ENCODE measurements at places on chromosomes 2 and 18.

DNA sequence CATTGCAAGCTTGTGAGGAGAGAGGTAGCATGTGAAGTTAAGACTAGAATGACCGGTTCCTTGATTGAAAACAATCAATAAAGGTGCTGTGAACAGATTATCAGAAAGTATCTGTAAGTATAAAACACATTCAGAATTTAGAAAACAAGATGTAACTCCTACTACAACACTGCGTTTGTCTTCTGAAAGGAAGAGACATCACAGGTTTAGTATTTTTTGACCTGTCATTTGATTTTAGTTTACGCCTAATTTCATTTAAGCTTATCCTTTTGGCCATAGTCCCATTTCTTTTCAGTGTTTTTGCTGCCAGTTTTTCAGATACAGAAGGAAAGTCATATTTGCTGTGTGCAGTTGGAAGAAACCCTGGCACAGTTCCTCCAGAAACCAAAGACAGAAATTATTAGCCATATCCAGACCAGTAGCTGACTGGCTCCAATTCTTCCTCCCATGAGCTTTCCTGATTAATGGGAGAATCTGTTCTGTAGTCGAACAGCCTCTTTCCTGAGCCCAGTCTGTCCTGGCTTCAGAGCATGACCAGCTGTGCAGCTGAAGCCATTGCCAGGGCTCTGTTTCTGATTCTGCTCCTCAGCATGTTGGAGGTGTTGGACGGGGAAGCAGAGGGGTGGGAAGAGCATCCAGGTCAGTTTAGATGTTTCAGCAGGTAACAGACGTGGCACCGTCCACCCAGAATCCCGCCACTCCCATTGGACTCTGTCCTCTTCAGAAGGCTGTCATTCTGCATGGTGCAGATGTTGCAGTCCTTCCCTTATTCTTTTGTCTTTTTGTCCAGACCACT lies 61.0 kb downstream of the CRIM1 start:
- DNase-seq = no peak

GRCh38 chr2:28656937-28657615 lies 94.6 kb upstream of the PPP1CB start:
- DNase-seq = no peak

GRCh38 chr2:171390941-171391516 lies 42.8 kb downstream of the METTL8 start:
- DNase-seq = no peak

DNA sequence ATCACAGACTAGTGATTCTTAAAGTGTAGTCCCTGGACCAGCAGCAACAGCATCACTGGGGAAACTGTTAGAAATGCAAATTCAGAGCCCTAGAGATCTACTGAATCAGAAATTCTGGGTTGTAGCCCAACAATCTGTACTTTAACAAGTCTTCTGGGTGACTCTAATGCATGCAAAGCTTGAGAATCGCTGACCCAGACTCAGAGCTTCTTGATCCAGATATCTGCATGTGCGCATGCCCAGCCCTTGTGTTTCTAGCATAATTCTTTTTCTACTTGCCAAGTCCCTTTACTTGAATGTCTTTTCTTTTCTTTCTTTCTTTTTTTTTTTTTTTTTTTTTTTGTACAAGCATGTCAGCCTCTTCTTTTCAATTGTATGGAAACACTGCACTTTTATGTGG lies 60.4 kb downstream of the FIGN start:
- DNase-seq = no peak

DNA sequence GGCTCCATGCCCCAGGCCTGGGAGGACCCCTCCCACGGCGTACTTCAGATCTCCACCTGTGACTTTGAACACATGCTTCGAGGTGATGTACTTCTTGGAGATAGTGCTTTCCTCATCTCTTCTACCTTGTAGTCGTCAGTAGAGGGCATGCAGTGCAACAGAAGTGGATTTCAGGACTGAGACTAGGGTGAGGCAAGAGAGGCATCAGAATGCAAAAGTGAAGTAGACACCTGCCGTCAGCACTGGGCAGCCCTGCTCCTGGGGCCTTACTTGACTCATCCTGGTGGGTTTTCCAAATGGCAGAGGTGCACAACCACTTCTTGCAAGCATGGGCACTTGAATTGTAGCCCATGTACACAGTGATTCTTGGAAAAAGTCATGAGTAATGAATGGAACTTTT lies 258.8 kb downstream of the NEDD4L start:
- DNase-seq = no peak

DNA sequence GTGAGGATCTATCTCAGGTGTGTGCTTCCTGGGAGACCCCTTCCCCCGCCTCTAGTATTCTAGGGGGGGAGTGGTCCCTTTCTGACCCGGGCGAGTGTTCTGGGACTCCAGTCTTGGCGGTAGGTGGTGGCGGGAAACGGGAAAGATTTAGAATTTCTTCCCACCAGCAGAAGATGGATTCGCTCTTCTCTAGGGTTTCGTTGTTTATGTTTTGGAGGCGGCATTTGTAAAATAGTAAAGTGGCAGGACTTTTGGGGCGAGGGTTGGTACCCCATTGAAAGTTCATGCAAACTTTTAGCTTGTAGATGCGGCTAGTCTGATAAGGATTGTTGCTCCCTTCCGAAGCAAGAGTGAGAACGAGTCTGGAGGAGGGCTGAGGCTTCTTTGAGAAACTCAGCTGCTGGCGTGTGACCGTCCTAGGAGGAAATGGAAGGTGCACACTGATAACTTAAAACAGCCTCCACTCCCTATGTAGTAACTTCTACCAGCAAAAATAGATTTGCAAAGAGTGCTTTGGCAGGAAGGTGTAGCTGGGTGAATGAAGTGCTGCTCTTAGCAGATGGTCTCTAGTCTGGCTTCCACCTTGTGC lies 412 bp downstream of the GPD2 start:
- DNase-seq = peak; percentile 7

- DNase-seq = no peak
Observed at GRCh38 chr2:215622837-215623236, 187.0 kb upstream of the FN1 start.

DNA sequence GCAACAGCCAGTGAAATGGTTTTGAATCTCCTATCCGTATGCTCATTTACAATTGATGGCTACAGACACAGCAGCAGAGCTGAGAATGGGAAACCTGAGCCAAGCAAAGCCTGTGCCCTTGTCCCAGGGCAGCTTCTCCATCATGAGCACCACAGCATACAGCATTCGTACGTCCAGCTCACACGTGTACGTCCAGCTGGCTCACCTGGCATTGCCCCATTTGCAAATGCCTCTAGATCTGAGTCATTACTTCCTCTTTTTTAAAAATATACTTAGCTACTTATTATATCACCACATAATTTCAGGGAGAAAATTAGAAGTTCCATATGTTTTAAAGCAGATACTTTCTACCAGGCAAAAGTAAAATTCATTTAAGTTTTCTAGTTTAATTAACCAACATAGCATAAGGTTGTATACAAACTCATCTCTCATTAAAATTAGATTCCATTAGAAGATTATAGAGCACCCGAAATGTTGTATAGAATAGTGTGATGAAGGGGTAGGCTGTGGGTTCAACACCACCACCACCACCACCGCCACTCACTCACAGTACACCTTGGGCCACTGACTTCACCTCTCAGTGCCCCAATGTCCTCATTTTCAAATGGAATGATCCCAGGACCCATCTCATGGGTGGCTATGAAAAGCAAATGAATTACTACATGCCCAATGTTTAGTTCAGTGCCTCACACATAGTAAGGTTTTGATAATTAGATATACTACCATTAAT lies 31.4 kb upstream of the TMEM177 start:
- no peak for DNase-seq

- DNase-seq = no peak
Observed at GRCh38 chr2:224671731-224672130, 44.4 kb downstream of the CCDC195 start.

- DNase-seq = no peak
Observed at GRCh38 chr2:108236676-108237335, 3.0 kb upstream of the SULT1C3 start.

DNA sequence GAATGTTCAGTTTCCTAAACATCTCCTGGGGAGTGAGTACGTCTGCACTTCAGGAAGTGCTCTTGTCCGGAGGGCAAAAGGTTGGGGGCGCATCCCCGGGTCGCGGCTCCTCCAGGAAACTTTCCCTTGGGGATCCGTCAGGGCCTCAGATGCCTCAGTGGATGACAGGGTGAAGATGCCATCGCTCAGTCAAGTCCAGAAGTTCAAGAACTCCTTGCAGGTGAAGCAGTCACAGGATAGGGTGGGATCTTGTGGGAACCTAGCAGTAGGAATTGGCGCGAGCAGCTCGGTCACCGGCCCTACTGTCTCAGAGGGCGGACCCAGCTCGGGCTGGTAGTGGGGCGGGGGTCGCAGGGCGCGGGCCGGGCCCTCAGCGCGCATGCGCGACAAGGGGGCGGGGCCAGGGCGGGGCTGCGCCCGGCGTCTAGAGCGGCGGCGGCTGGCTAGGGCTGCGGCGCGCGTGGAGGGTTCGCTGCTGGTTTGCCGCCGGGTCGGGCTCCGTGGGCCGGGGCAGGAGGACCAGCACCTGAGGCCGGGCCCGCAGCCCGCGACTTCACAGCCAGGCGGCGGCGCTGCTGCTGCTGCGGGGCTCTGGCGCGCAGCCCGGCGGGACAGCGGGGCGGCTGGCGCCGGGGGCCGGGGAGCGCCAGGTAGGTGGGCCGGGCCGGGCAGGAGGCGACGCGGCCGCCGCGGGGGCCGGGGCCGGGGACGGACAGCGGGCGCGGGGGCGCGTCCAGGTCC lies at the start of gene INPP4A:
INPP4A (plus strand) TSS at position 423 of the 741 bp plus-strand sequence. CDS start 75,191 bp downstream, outside the sequence.
- DNase-seq = peak; percentile 71

Data from activated T-helper 1 cell treated with anti-CD3 and anti-CD28 coated beads, Interleukin-12 subunit alpha, Interleukin-12 subunit beta, Interleukin-2, Interleukin-4 antibody, amounts not matched to agents 30 ng/mL and 10 ng/mL and 1 ng/mL, durations not matched to agents 14 hours and 24 hours and 36 hours (primary cell).